ENCODE measurements at places on chromosomes 7 and 10.

GRCh38 chr10:78264361-78264760 lies 230.7 kb downstream of the RPS24 start:
- ATAC-seq, result no peak

DNA sequence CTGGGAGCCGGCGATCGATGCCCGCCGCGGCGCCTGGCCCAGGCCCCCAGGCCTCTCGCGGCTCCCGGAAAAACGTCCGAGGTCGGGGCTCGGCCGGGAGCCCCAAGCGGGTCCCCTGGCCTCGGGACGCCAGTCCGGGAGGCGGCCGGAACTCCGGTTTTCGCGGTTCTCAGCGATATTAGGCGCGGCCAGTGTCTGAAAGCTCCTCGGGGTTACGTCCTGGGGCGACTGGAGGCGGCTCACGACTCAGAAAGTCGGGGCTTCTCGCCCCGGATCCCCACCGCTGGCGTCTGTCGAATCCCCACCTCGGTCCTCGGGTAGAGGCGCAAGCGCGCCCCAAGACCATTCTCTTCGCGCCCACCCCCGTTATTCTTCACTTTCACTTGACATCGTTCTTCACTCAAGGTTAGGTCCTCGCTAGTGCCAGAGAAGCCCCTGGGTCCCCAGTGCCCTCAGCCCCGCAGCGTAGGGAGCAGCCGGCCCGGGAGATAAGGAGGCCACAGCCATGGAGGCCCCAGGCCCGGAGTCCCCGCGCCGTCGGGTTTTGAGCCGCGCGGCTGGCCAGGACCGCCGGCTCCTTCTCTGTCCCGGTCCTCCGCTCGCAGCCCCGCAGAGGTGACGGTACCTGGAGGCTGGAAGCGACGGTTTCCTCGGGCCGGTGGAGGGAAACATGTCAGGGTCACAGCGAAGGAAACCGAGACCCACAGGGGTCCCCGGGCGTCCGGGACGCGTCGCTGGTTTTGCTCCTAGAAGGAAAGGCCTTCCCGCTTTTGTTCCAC lies 35.2 kb upstream of the EBLN1 start:
- peak; percentile 49 for ATAC-seq

- ATAC-seq, result no peak
These were observed 54.5 kb downstream of the INSIG1 start for GRCh38 chr7:155352076-155352752.

- peak; percentile 87 for ATAC-seq
These were observed 70.1 kb downstream of the AMZ1 start for GRCh38 chr7:2757904-2758672.

DNA sequence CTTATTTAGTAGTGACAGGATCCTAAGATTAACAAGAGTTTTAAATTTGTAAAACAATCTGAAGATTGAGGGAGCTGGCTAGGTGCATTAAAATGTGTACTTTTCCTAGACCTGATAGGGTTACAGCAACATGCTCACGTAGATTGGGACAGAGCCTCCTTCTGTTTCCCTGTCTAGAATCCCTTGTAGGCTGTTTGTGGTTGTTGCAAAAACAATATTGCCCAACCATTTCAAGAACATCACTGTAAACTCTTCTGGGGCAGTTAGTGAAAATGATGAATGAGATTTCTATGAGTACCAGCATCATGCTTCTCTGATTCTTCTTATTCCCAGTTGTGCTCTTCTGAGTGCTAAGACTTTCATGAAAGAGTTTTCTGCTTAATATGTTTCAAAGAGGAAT lies 14.7 kb upstream of the CPED1 start:
- ATAC-seq, result no peak

DNA sequence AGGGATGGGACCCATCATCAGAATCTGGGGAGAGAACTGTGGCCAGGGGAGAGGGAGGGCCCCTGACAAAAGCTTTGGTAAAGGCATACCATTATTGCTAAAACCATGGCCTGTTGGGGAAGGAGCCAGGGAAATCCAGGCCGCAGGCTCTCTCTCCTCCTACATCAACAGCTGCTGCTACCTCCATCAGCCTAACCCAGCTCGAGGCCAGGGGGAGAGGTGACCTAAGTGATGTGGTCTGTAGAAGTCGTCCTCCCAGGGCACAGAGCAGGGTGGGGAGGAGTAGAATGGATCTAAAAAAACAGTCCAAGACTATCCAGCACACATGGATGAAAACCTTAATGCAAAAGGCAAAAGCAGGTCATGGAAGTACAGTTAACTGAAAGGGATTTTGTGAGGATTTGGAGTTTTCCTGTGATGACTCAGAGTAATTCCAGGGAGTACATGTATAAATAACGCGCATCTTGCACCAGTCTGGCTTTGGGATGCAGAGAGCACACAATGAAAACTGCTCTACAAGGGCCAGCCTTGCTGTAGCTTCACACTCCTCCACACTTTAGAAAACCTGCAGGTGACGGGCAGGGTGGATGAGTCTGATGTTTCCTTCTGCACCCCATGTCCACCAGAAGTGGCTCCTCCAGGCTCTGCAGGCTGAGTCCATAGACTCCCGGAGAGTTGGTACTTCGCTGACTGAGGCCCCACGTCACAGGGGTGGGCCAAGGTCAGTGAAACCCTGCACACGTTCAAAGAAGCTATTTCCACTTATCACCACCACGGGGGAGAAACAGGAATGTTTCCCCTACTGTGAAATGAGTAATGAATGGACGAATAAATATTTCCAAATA lies 38.5 kb upstream of the MSMB start:
- no peak for ATAC-seq

DNA sequence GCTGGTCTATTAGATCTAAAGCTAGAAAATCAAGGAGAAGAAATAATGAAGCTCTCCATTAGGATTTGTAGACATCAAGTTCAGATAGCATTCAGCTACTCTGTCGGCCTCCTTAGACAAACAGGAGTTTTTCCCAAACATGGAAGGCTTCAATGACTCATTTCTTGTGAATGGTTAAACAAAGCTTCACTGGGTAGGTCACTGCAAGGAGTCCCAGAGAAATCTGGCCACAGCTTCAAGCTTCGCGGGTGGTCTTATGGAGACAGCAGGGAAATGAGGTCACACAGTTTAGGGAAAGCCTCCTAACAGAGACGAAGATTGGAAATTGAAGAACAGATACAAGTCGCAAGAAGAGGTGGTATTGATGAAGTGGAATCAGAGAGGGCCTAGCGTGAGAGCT lies 22.6 kb upstream of the LRRC72 start:
- ATAC-seq, result no peak

DNA sequence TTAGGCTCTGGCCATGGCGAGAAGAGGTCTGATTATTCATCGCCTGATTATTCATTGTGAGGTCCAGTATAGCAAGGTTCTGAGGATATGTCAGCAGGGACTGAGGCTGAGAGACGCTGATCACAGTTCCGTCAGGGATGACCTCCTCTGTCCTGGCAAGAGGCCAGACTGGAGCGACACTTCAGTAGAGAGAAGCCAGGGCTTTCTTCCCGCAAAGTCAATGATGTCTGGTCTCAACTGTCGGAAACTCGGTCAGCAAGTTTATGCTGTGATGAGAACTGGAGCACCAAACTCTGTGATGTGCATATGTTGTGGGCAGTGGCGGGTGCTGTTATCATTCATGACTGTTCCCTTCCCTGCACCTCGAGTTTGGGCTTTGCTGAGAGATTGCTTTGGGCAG lies 29.0 kb upstream of the GNA12 start:
- ATAC-seq, result peak; percentile 39

DNA sequence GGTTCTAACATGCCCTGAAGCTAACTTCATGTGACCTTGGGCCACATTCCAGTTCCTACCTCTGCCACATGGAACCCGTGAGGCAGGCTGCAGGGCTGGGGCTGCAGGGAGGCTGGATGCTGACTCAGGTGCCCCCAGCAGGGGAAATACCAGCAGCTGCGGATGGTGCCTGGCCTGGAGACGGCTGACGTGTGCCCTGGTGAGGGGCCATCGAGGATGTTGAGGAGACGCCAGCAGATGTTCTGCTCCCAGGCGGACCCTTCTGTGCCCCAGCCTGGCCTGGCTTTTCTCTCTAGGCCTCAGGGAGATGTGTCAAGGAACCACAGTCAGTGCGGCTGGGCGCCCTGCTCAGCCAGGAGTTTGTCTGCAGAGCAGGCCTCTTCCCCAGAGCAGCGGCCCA lies 8.8 kb downstream of the BAG3 start:
- no peak for ATAC-seq

DNA sequence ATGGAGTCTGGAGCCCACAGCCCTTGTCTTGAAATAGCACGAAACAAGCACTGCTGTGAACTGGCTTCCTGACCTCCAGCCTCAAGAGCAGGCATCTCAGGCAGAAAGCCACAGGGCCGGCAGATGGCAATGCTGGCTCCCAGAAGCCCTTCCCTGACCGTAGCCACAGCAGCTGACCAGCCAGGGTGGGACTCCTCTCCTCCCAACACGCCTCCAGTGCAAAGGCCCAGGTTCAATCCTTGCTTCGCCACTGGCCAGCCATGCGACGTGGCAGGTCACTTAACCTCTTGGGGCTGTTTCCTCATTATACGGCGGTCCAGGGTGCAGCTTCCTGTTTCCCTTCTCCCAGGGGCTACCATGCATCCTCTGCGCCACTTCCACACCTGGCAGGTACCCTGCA lies 12.8 kb downstream of the PRKAG2 start:
- ATAC-seq, result no peak

DNA sequence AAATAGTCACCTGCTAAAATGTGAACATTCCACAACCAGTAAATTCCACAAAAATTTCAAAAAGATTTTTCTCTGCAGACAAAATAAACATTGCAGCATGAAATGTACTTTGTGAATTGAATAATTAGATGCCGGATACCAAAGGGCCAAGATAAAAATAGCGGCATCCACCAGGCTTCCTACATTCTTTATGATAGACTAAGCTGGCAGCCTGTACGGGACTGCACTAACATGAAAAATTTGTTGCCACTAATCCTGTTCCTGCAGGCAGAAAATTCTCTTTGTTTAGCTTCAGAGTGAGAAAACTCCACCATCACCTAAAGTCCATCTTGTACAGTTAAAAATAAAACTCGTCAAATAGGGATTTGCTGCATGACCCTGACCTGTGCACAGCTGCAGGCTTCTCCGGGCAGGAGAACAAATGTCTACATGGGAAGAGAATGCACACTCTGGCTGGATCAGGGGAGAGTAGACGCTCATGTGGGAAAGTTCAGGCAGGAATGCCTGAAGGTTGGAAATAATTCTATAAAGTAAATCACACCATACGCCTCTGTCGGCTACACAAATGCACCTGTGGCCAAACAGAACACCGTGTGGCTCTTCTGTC lies 15.6 kb upstream of the ADO start:
- no peak for ATAC-seq

- no peak for ATAC-seq
These were observed 196.8 kb downstream of the RNLS start for GRCh38 chr10:88386204-88386788.

GRCh38 chr10:110549211-110549610 lies 18.3 kb upstream of the SMC3 start:
- no peak for ATAC-seq

GRCh38 chr10:62451611-62451975 lies 77.4 kb downstream of the ZNF365 start:
- no peak for ATAC-seq

GRCh38 chr10:96122824-96123223 lies 7.3 kb upstream of the ZNF518A start:
- ATAC-seq, result no peak

- ATAC-seq, result peak; percentile 64
These were observed 65.6 kb downstream of the TWIST1 start for GRCh38 chr7:19051767-19052375.

DNA sequence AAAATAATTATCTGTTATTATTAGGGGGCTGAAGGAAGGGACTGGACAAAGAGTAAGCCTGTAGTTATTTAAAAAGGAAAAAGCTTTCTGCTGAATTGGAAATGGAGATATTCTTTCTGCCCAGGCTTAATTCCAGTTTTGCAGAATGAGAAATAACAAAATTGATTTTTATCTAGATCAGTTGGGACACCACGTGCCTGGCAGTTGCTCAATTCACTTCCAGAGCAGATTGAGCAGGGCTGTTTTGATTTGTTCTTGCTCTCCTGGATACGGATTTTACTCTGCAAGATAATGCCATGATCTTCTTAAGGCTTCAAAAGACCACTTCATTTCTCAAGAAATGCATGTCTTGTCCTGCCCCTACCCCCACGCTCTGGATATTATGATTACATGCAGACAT lies 524.3 kb downstream of the TCERG1L start:
- ATAC-seq, result no peak

- no peak for ATAC-seq
These were observed 2.9 kb upstream of the RALA start for GRCh38 chr7:39620486-39620885.

DNA sequence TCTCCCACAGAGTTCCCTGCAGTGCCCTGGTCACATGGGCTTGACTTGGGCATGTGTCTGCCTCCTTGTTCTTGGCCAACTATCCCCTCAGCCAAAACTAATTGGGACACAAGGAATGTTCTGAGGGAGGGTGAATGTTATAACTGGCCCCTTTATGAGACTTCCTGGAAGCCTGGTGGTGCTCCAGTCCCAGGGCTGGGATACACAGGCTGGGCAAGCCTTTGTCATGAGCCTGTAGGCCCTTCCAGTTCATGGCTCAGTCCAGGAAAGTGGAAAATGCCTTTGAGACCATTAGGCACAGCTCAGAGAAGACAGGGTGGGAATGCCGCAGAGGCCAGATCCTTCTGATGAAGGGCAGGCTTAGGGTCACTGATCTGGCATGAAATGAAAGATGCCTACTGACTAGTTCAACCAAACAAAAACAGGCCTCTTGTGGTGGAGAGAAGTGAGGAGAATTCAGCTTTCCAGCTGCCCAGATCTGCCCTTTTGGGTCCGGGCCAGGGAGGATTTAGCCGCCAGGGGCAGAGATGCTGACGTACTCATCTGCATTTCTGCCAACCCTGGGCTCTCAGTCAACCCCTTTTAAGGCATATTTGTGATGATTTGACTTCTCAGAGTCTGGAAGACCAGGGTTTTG lies 961.5 kb downstream of the KCNMA1 start:
- peak; percentile 13 for ATAC-seq

DNA sequence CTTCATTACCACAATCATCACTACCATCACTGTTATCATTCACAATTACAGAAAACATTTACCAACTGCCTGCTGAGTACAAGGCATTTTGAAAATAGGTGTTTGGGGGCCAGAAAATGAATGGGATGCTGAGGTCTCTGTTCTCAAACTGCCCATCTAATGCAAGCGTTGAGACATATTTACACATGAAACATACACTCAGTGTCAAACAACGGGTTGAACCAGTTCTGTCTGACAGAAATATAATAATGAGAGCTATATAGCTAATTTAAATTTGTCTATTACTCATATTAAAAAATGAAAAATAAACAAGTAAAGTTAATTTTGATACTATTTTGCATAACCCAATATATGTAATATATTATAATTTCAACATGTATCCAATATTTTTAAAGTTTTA lies 303.1 kb downstream of the KCNMA1 start:
- no peak for ATAC-seq

- no peak for ATAC-seq
These were observed 58.1 kb downstream of the TET1 start for GRCh38 chr10:68618234-68618633.

DNA sequence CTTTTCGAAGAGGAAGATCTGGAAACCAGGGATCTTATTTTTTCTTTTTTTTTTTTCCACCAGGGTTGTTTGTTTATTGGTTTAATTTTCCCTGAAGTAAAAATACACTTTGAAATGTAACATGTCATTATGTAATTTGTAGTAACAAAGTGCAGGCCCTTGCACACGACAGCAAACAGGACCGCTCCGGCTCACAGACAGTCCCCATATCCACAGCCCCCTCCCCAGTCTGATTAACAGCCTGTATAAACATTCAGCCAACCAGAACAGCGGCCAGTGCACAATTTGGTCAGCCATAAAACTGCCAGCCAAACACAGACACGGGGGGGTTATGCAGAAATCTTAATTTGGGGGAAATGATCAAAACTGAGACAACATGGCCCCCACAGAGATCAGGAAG lies 431.6 kb upstream of the NPVF start:
- ATAC-seq, result no peak

GRCh38 chr7:85829817-85830432 lies 643.1 kb upstream of the SEMA3D start:
- ATAC-seq, result no peak
